Upper lobe of right lung (tissue), 1 donor: ENCODE measurements at places on chromosomes 12 and 14.

DNA sequence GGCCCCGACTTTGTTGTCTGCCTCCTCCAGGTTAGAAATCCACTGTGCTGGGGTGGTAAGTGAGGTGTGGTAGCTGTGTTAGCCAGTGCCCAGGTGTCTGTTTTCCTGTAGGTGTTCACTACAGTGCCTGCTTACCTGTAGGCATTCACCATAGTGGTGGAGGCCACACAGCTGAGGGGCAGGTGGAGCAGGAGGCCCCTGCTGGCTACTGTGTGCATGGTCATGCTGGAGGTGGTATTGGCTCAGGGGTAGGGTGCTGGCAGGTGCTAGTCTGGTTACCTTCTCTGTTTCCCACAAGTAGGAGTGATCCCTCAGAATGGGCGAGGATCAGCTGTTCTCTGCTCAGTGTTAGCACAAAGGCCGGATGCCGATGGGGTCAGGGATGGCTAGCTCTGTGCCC lies 217.3 kb downstream of the SYT10 start:
- no peak for DNase-seq

DNA sequence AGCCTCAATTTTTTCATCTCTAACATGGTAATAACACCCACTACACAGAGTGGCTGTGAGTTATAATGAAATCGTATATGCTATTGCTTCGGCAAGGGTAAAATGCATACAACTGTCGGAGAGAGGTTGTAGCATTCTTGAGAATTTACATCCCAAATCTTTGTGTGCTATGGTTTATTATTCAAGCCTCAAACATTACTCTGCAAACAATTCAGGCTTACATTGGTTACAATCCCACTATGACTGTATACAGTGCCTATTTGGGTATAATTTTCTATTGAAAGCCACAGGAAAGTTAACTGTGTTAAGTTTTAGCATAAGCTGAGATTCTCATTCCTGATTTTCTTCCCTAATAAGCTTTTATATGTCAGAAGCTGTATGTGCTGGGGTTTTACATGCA lies 20.6 kb downstream of the SLC35F4 start:
- no peak for DNase-seq

- DNase-seq: no peak
Measured at GRCh38 chr14:61860294-61860918, 98.2 kb downstream of the SNAPC1 start.

- DNase-seq: no peak
Measured at GRCh38 chr14:54808326-54809161, 94.1 kb downstream of the GCH1 start.

GRCh38 chr14:39474416-39474911 lies 42.2 kb upstream of the FBXO33 start:
- no peak for DNase-seq

- no peak for DNase-seq
Measured at GRCh38 chr12:11954181-11954580, 116.6 kb upstream of the BCL2L14 start.

DNA sequence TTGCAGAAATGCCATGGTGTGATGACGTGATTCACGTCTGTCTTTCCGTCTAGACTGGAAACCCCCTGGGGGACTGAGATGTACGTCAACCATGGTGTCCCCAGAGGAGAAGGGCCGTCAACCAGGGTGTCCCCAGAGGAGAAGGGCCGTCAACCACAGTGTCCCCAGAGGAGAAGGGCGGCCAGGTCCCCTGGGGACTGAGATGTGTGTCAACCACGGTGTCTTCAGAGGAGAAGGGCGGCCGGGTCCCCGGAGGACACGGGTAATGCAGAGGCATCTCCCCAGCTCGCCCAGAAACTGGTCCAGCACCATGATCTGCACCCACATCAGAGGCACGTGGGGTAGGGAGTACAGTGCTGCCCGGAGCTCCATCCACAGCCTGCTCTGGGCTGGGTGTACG lies 30.6 kb upstream of the GALNT9 start:
- peak; percentile 55 for DNase-seq

DNA sequence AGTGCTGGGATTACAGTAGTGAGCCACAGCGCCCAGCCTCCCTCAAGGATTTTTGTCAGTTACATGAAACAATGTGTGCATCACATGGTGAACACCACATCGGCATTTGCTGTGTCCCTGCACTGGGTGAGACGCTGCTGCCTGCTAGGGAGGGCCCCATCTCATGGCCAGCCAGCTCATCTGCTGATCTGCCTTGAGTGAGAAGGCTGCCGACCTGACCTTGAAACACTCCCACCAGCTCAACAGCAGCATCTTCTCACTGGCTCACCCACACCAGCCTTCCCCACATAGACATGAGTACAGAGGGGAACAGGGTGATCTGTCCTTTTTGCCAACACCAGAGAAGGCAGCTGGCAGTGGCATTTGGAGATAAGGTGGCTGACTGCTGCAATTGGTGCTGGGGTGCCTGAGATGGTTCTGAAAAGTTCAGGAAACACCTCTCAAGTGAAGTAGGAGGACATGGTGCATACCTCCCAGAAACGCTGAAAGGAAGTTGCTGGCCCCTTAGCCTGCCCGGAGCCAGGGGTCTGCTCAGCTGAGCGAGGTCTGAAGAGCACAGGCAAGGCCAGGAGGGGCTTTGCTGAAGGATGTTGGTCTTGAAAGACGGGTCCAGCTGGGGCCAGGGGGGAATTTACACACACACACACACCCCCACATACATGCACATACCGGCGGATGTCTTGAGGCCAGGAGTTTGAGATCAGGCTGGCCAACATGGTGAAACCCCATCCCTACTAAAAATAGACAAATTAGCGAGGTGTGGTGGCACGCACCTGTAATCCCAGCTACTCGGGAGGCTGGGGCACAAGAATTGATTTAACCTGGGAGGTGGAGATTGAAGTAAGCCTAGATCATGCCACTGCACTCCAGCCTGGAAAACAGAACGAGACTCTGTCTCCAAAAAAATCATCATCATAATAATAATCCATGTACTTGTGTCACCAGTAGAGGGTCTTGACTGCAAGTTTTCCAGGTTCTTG lies 14.3 kb upstream of the PPP1R13B start:
- DNase-seq: no peak

GRCh38 chr14:53742233-53742620 lies 214.4 kb downstream of the BMP4 start:
- no peak for DNase-seq

DNA sequence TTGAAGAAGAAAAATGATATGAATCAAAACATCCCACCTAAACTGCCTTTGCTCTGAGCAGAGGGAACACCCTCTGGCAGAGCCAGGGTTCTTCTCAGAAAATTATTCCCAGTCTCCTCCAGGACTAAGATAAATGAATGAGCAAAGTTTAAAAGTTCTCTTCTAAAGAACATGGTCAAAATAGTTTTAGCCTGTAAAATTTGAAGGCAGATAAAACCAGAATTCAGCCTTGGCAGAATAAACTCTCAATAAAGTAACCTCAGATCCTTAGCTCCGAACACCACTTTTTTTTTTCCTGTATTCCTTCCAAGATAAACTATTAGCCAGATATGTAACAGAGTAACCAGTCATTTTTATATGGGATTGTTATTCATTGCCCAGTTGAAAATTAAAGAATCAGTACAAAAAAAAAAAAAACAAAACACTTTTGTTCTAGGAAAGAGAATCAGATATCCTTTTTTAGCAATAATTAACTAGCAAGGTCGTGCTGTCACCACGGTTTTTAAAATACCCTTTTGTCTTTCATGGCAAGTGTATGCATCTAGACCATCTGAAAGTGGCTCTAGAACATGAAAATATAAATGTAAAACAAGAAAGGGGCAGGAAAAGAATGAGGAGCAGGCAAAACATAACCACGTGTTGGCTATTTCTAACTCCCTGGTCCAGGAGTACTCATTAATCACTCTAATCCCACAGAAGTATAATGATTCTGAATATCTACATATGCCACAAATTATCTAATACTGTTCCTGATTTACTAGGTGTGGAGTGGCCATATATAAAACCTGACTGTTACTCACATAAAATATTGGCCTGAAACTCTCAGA lies 60.8 kb downstream of the CAPZA3 start:
- DNase-seq: no peak

DNA sequence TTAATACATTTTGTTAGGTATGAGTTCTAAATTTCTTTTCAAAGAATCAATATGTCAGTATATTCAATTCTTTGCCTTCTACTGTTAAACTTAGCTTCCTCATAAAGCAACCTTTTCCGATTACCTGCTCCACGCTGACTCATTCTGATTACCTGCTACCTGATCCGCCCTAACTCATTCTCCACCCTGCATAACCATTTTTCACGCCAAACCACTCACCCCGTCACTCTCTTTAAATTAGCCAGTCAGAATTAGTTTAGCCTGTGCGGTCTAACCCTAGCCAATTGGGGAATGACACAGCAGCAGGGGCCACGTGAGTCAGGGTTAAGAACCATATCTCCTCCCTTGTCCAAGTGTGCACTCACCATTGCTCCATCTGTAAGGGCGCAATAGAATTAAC lies 72.2 kb upstream of the FICD start:
- DNase-seq: no peak

GRCh38 chr12:31235868-31236395 lies 90.0 kb downstream of the SINHCAF start:
- no peak for DNase-seq

GRCh38 chr12:104352106-104352713 lies 48.7 kb downstream of the EID3 start:
- DNase-seq: no peak

- no peak for DNase-seq
Measured at GRCh38 chr12:129776977-129777667, 126.7 kb downstream of the TMEM132D start.

DNA sequence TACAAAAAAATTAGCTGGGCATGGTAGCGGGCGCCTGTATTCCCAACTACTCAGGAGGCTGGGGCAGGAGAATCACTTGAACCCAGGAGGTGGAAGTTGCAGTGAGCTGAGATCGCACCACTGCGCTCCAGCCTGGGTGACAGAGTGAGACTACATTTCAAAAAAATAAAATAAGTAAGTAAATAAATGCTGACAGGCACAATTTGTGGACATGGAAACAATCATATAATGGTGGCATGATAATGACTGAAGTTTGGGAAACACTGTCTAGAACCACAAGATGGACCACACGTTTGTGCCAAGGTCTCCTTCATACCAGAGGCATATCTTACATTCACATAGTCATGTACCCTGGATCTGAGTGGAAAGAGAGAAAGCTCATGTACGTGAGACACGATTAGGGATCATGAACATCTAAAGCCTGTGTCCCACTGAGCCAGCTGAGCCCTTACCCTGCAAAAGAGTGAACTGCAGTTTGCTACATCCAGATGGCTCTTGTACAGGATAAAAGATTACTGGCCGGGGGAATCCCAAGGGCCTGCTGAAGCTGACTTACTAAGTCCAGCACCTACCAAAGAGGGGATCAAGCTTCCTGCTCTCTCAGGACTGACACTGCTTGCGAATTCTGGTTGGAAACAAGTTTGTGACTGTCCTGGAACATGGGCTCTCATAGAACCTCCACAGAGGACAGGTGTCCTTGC lies 62.9 kb downstream of the TRAFD1 start:
- no peak for DNase-seq

DNA sequence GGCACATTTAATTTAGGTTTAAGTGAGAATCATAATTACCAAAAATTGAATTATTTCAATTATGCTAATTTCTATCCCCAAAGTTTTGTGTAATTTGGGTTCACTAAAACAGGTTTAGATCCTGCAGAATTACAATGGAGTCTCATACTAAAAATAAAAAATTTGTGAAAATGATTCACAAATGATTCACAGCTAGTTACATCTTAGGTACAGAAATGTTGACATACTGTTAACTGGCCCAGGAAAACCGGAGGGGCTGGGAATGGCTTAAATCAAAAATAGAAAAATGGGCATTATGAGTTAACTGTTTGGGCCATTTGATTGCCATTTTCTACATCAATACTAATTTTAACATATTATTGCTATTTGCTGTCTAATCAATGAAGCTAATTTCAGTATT lies 76.1 kb downstream of the RMST start:
- DNase-seq: no peak

DNA sequence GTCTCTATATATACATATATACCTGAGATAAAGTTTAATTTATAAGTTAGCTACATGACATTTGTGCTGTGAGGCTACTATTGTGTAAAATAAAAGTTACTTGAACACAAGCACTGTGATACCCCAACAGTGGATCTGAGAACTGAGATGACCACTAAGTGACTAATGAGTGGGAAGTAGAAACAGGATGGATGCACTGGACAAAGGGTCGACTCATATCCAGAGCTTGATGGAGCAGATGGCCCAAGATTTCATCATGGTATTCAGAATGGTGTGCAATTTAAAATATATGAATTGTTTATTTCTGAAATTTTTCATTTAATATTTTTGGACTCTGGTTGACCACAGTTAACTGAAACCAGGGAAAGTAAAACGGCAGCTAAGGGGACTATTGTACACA lies 908.6 kb upstream of the MDGA2 start:
- DNase-seq: no peak

DNA sequence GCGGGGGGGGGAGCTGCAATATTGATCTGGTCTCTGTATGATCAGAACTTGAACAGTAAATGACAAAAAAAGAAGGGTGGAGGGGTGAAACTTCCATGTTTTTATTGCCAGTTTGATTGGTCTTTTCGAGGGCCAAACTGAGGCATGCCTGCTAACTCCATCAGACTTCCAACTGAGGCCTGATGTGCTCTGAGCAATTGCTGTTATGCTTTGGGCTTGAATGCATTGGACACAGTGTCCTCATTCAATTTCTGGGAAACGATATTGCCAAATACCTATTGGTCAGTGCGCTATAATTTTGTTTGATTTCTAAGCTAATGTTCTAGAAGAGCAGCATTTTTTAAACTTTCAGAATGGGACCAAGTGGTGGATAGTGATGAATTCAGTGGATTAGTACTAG lies 2.1 kb upstream of the SLC38A2 start:
- no peak for DNase-seq

DNA sequence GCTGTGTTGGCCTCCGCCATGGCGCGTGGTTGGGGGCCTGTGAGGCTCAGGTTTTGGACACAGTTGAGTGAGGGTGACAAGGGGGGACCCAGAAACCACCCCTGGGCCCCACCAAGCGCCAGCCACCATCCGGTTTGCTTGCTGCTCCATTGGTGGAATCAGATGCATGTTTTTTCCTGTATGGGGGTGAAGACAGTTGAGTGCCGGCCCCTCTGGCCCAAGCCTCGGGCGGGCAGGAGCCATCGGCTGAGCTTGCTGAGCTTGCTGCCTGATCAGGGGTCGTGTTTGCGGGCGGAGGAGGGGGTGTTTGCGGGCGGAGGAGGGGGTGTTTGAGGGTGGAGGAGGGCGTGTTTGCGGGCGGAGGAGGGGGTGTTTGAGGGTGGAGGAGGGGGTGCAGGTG lies 6.4 kb downstream of the PGAM5 start:
- no peak for DNase-seq

- DNase-seq: no peak
Measured at GRCh38 chr12:15534322-15534721, 212.0 kb downstream of the PTPRO start.
